Stimulated activated CD4-positive, alpha-beta T cell treated with anti-CD3 and anti-CD28 coated beads, Interleukin-4, amount 100 ng/mL, for 24 hours (primary cell): ENCODE measurements at places on chromosomes 3 and 15.

- no peak for DNase-seq
Observed at GRCh38 chr3:70049761-70050160, 50.2 kb downstream of the SAMMSON start.

DNA sequence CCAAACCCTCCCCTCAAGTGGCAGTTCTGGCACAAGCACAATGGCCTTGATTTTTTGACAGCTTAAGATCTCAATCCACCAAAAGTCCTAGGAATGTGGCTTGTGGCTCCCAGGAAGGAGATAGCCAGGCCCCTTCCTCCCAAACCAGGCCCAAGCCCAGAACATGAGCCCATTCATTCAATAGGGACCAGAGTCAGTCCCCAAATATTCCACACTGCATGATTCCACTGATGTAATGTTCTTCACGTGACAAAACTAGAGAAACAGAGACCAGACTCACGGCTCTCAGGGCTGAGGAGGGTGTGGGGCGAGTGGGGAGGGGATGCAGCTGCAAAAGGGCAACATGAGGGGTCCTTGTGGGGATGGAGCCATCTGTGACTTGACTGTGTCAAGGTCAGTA is 25.5 kb downstream of the ABTB1 start:
- DNase-seq = no peak

DNA sequence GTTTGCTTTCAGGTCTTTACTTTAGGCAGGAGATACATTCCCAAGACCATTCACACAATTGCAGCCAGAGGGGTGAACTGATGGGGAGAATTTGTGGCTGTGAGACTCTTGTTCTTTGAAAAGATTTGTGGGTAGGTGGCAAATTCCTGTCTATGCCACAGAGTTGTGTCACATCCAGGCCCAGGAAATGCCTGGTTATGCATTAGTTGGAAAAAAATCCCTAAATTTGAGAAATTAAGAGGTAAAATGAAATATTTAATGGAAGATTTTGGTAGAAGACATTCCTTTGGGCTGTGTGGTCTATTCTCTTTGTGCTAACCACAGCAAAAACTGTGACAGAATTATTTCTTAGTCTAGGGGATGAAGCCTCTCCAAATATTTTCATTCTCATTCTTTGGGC is 28.8 kb downstream of the SAMMSON start:
- no peak for DNase-seq

- no peak for DNase-seq
Observed at GRCh38 chr3:194161131-194162045, 25.4 kb downstream of the HES1 start.

- no peak for DNase-seq
Observed at GRCh38 chr3:81339040-81339845, 422.2 kb downstream of the GBE1 start.

- DNase-seq = no peak
Observed at GRCh38 chr15:29107971-29108645, 161.5 kb downstream of the NSMCE3 start.

DNA sequence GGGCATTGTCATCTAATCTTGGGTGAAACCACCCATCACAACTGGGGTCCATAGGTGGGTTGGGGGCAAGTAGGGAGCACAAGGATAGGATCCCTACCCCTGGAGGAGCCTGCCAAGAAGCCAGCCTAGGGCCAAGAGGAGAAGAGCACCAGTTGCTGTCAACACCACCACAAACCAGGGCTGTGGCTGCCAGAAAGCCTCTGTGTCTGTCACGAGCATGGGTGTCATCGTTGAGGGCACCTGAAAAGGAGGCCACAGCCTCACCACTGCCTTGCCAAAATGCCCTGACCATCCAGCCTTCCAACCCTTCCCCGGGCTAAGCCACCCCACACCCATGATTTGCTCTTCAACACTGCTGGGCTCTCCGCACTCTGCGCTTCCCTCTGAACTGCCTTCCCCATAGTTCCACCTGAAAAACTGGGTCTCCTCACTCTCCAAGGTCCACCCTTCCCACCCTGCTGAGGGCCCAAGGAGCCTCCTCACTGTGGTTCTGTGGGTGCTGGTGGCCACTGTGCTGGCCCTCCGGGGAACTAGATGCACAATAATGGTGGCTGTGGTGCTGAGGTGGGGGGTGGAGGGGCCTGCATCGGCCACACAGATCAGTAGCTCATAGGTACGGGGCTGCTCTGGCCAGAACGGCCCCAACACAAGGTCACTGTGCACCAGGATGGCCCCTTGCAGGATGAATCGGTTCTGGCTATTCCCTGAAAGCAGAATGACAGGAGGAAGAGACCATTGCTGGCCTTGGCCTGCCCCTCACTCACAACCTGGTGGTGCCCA is 6.2 kb upstream of the IP6K1 start:
- DNase-seq = no peak

DNA sequence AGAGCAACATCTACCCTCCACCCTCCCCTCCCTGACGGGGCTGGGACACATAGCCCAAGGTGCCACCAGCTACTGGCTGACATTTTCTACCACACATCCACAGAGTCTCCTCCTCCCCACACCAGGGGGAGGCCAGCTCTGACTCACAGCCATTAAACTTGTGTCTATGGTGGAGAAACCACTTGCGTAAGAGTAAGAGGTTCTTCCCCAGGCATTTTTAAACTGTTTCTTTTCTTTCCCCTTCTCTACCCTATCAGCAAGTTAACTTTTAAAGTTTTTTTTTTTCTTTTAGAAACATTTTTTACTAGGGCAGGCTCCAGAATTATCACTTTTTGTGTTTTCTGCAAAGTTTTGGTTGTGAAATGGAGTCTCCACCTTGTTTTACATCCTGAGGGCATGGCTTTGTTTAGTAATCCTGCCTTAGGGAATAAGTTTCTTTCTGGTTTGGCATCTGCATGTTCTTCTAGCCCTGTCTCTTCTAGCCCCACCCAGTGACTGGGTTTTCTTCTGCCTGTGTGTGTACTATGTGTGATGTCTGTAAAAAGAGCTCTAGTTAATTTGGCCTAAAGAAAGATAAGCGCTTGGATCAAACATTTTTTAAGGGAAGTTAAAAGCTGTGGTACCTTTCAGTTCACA is 148.8 kb upstream of the GADL1 start:
- no peak for DNase-seq

GRCh38 chr3:114411811-114412803 is 118.3 kb downstream of the TIGIT start:
- peak; percentile 30 for DNase-seq

- peak; percentile 75 for DNase-seq
Observed at GRCh38 chr3:151203051-151203420, at the start of gene GPR171. Gene GPR171, minus strand, starts transcription at chr3:151203216. Its CDS starts 3,830 bp downstream, at chr3:151199386.

- no peak for DNase-seq
Observed at GRCh38 chr3:183381179-183381578, 47.2 kb downstream of the MCF2L2 start.

GRCh38 chr3:61358364-61358763 is 107.1 kb upstream of the FHIT start:
- DNase-seq = no peak

DNA sequence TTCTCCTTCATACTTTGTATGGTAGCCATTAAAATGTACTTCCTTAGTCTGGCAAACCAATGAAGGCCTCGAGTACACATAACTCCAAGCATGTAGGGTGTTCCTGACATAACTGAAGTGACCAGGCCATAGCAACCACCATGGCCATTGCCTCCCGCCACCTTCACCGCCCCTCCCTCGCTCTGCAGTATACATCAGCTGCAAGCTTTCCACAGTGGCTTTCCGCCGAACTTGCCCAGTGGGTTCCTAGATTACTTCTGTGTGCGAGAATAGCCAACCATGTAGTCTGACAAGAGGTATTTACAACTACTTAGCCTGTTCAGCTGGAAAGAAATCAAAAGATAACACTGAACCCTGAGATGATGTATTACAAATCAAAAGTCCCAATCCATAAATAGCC is 3.4 kb upstream of the CTNNB1 start:
- DNase-seq = no peak

DNA sequence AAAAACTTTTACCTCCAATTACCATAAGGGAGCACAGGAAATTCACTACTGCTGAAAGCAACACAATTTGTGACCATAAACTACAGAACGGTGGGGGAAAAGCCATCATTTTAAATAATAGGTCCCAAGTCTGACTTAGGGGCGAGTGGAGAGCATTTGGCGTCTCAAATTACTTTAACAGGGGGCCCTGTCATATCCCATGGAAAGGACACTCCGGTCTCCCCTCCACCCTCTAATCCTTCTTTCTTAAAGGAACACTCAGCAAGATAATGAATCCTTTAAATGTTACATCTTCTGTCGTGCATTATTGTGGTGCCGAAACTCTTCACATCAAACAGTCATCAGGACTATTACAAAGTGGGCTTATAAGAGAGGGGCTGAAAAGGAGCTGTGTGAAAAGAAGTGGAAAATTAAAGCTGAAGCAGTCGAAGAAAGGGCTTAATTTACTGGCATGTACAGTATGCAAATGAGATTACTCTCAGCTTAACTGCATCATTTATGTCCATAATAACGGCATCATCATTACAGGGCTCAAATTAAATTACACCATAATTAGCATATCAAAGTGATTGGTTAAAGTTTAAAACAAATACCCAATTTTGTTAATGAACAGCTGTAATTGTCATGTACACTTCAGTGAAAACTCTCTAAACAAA is 342.2 kb downstream of the FOXP1 start:
- no peak for DNase-seq

GRCh38 chr3:195282961-195283360 is 12.0 kb upstream of the XXYLT1 start:
- no peak for DNase-seq

- no peak for DNase-seq
Observed at GRCh38 chr15:68272721-68273271, 4.7 kb upstream of the FEM1B start.
